NCI-H2029 treated with DMSO at 0.1 percent for 48 hours (cell line): ENCODE measurements at places on chromosomes 7 and 10.

DNA sequence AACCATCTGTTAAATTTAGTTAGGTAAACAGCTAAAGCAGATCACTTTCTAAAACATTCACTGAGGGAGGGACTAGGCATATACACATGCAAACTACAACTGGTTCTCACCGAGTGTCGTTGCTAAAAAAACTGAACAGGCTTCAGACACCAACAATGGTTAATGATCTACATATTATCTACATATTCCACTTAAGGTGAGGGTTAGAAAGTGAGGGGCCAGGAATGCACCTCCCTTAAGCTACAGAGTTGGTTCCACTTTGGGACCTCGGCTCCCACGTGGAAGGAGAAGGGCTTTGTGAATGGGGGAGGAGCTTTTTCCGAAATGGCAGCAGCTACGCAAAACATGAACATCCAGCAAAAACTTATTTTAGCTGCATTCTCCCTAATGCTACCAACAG is 5.8 kb downstream of the CTBP2 start:
- no peak for DNase-seq

- DNase-seq, result no peak
Observed at GRCh38 chr7:100472854-100473499, 6.0 kb downstream of the TSC22D4 start.

- no peak for DNase-seq
Observed at GRCh38 chr10:132457328-132458070, 60.5 kb downstream of the PWWP2B start.

- DNase-seq, result no peak
Observed at GRCh38 chr7:112154690-112155089, 51.5 kb downstream of the DOCK4 start.

- DNase-seq, result peak; percentile 19
Observed at GRCh38 chr10:130686689-130687300, 550.6 kb downstream of the GLRX3 start.

GRCh38 chr10:89173075-89173474 is 34.0 kb downstream of the CH25H start:
- no peak for DNase-seq

- DNase-seq, result peak; percentile 21
Observed at GRCh38 chr10:62244785-62245467, 23.7 kb downstream of the RTKN2 start.

GRCh38 chr10:96747734-96748550 is 27.6 kb upstream of the PIK3AP1 start:
- DNase-seq, result no peak

GRCh38 chr10:73653701-73654100 is 2.1 kb downstream of the SYNPO2L start:
- no peak for DNase-seq

- no peak for DNase-seq
Observed at GRCh38 chr10:132063432-132063831, 2.3 kb upstream of the JAKMIP3 start.

- DNase-seq, result no peak
Observed at GRCh38 chr7:107145067-107145838, 23.6 kb upstream of the HBP1 start.

DNA sequence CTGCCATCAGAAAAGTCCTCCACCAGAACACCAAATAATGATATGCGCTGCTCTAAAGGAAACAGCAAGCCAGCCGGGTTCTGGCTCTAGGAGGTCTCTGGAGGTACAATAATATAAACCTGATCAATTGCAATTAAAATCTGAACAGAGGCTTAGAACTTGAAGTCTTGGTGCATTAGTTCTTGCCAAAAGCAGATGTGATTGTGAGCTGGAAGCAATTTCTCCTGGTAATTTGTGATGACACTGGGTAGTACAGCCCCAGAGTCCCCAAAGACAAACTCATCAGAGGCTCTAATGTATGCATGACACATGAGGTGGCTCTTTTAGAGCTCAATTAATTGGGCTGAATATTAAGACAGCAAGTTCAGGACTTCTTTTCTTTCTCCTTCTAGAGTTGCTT is 3.3 kb downstream of the ETV1 start:
- DNase-seq, result no peak

GRCh38 chr10:110074758-110075671 is 67.2 kb downstream of the ADD3 start:
- DNase-seq, result no peak
